IMR-90 (cell line): ENCODE measurements at places on chromosomes 3 and 15.

GRCh38 chr3:187251599-187251998 is 39.9 kb downstream of the MASP1 start:
- no peak for DNase-seq

DNA sequence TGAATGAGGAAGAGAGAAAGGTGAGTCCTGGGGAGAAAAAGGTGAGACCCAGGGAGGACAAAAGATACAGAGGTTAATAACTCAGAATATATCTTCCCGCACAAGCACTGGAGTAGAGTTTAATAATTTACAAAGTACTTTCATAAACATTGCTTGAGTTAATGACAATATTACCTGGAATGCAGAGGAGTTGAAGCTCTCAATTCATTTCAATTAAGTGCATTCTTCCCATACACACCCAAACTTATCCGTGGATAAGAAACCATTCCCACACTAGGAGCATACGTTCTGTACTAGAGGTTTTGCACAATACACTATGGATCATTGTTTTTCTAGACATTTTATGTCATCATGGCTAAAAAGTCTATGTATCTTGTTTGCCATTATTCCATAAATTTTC is 23.3 kb upstream of the KNG1 start:
- no peak for DNase-seq

GRCh38 chr3:100765437-100765975 is 56.2 kb downstream of the TFG start:
- no peak for DNase-seq

DNA sequence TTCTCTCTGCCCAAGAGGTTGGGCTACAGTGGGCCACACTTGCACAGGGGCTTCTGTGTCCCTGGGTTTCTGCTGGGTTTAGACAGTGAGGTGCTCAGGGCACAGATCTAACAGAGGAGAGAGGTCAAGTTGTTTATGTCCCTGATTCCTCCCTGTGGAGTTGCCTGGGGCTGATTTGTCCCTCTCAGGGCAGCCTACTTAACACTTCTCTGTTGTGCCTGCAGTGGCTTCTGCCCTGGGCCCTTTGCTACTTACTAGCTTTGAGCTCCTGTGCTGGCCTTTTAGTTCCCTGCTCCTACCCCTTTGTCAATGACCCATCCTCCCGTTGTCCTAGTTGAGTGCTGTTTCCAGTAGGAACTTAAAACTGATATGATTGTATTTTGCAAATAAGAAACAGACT is 114.0 kb upstream of the RGMA start:
- no peak for DNase-seq

DNA sequence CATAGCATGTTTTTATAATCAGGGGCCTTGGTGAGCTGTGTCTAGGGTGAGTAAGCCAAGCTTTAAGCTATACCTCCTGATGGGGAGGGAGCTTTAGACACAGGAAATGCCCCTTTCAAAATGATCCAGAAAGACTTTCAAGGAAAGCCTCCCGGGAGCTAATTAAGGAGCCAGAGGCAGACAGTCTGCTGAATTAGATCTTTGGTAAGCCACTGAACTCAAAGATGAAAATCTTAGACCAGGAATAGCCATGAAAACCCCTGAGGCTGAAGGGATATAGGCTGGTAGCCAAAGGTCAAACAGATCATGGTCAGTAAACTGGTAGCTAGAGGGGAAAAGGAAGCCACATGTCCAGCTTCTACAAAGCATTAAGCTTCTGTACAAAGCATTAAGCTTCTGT is 42.7 kb upstream of the GAP43 start:
- DNase-seq, result no peak

- DNase-seq, result no peak
Observed at GRCh38 chr3:19347671-19348070, 199.4 kb downstream of the KCNH8 start.

DNA sequence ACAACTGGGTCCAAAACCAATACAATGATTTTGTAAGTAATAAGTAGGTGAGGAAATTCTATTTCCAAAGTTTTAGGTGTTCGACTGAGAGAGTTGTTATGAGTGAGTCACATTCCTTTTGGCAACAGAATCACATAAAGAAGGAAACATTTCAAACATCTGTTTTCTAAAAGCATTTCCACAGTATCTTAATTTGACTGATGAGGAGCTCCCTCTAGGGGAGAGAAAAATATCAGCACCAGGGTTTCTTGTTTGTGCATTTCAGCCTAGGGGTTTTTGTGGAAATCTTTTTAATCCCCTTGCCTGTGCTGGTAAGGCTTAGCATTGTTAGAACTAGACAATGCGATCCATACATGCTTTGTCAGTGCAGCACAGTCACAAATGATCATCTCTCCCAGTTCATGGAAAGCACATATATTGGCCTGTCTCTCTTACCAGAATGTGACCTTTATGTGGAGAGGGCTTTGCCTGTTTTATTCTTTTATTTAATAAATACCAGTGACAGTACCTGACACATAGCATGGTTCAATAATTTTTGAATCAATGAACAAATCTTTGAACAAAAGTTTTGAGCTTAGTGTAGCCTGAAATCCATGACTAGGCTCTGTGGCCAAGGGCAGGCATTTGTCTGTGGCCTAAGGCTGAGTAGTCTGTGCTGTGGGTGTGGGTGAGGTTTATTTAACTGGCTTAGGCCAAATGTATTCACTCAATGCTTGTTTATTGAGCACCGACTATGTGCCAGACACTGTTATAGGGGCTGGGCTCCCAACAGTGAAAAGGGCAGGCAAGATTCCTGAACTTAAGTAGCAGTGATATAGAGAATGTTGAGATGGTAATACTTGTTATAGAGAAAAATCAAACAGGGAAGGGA is 21.1 kb upstream of the IQCF6 start:
- DNase-seq, result peak; percentile 82

- peak; percentile 21 for DNase-seq
Observed at GRCh38 chr15:69380100-69380725, 33.9 kb upstream of the KIF23 start.

DNA sequence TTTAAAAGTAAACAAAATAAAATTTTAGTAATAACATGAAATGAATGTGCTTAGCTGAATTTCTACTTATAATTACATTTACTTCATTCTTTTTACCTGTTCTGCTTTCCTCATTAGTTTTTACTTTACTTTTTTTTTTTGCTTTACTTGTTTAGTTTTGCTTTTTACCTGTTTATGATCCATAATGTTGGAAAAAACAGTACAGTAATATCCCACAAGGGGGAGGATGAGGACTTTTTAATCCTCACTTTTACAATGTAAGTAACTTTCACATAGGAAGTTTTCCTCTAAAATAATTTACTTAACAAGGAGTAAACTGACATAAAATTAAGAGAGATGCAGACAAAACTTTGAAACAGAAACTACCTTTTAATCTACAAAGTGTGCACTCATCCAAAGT is 268.7 kb downstream of the TBC1D5 start:
- DNase-seq, result peak; percentile 23

- DNase-seq, result peak; percentile 59
Observed at GRCh38 chr15:39501366-39502081, 79.4 kb upstream of the THBS1 start.

DNA sequence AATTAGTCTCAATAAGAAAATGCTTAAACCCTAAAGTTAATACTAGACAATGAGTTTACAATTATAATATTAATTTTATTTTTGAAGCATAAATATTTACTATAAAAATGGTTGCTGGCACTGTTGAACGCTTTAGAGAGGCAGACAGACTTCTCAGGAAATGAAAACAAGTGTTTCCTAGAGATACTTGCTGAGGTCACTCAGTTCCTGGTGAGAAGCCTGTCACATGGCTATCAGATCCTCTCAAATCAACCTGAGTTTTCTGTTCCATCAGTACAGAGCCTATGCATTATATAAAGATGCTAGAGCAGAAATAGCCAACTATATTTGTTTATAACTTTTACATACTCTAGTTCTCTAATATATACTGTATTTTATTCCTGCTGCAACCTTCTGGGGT is 109.2 kb downstream of the MYO5A start:
- no peak for DNase-seq

DNA sequence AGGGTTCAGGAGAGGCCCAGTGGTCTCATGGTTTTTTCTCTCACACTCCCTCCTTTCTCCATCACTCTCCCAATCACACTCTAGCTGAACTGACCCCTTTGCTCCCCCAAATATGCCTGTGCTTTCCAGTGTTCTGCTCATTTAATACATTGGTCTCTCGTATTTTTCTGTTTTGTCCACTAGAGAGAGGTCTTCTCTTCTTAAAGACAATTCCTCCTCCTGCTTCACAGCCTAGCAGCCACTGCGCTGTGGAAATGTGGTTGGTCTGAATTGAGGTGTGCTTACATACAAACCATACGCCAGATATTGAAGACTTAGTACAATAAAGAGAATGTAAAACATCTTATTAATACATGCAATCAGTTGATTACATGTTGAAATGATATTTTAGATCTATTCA is 60.6 kb upstream of the XCR1 start:
- peak; percentile 41 for DNase-seq

DNA sequence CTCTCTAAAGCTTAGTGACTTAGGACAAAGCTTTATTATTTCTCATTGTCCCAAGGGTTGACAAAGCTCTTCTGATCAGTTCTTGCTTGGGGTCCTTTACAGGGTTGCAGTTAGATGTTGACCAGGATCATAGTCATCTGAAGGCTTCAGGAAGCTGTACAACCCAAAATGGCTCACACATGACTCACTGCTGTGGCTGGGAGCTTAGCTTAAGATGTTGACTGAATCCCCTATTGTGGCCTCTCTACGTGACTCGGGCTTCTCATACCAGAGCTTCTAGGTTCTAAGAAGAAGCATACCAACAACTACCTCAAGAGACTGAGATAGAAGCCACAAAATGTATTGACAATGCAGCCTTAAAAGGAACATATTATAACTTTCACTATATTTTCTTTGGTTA is 569.6 kb upstream of the ROBO2 start:
- DNase-seq, result peak; percentile 95

GRCh38 chr15:40368719-40369473 is 10.9 kb downstream of the DISP2 start:
- no peak for DNase-seq

DNA sequence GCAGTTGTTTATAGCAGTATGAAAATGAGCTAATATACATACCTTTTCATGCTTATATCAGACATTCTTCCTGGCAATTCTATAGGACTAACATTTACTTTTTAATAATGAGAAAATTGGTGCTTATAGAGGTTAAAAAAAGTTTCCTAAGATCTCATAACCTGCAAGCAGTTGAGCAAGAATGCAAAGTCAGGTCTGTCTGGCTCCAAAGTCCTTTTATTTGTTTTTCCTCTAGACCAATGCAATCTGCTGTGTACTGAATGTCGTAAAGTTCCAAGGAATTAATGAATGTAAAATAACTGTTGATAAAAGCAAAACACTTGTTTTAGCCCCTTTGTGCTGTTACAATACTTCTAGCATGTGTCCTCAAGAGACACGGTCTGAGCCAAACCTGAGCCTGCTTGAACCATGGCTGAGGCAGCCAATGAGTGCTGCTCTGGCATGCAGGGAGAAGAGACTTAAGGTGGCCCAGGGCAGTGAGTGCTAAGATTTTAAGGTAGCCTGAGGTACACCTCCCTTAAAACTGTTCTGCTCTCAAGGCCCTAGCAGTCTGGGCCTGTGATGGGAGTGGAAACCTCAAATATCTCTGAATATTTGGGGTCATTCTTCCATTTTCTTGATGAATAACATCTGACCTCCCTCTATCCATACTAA is 555.1 kb upstream of the NAALADL2 start:
- no peak for DNase-seq

GRCh38 chr3:182807061-182807460 is 13.8 kb downstream of the ATP11B start:
- no peak for DNase-seq

GRCh38 chr3:36991147-36991546 is 1.8 kb downstream of the EPM2AIP1 start:
- DNase-seq, result no peak

DNA sequence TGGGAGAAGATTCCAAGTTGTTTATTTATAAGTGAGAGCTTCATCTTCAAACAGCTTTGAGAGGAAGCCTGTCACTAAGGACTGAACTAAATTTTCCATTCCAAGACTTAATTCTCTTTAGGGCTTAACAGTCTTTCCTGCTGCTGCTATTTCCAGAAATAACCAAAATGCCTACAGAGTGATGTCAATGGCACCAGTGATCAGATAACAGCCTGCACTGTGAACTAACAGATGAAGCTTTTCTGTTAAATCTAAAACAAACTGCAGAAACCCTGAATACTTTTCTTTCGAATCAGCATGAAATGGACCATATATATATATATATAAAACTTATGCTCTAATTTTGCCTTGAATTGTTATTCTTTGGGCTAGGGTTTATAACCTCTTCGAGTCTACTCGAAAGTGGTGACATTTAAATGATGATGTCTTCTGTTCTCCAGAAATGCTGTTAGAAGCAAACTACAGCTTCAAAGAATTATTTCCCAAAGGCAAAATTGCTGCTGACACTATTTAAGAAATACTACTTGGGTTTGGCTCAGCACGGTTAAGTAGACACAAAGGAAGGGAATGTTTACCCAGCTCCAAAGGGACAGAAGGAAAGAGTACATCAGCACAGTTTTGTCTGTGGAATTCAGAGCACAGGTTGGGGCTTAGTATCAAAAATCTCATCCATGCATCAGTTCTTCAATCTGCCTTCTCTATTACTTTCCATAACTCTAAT is 238.5 kb upstream of the LRRN1 start:
- peak; percentile 1 for DNase-seq

DNA sequence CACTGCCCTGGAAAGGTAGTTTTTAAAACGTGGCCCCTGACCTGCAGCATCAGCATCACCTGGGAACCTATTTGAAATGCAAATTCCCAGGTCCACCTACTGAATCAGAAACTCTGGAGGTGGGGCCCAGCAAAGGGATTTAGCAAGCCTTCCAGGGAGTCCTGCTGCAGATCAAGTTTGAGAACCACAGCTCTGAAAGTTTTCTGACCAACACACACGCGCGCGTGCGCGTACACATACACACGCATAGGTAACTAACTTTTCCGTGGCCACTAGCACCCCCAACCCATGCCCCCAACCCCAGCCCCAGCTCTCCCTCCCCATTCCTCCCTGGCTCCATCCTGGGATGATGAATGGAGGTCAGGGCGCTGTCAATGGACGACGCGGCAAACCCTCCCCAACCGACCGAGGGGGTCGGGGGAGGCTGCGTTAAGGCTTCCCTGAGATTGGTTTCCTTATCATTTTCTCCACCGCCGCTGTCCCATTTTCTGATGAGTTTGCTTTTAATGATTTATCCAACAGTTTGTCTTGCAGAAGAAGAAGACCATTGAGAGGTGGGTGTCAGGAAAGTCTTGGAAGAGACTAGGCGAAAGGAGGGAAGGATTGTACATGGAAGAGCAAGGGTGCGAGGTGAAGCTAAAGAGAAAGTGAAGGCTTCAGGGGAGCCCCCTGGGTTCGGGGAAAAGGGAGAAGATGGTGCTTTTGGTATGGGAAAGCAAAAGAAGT is 590 bp upstream of the BOC start:
- no peak for DNase-seq
